ENCODE measurements at places on chromosomes 1 and 21. TPM values are rescaled to one million over a fixed set of nuclear protein-coding genes. Genes with fewer than 3 reads are reported as not detected.

Gene ZFP69
- total RNA-seq: 1.2 TPM

GRCh38 chr1:30258876-30259275 is 464.5 kb downstream of the MATN1 start:
- DNase-seq: no peak

Gene AQP10
- total RNA-seq: not detected

- DNase-seq: no peak
Observed at GRCh38 chr1:39094685-39095084, 68.5 kb downstream of the NDUFS5 start.

DNA sequence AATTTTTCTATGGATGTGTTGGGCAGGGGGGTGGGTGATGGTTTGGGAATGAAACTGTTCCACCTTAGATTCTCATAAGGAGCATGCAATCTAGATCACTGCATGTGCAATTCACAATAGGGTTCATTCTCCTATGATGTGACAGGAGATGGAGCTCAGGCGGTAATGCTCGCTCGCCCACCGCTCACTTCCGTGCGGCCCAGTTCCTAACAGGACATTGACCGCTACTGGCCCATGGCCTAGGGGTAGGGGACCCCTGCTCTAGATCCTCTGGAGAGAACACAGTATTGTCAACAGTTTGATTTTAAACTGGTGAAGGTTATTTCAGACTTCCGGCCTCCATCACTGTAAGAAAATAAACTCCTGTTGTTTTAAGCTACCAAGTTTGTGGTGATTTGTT is 55.0 kb upstream of the USH2A start:
- DNase-seq: no peak

DNA sequence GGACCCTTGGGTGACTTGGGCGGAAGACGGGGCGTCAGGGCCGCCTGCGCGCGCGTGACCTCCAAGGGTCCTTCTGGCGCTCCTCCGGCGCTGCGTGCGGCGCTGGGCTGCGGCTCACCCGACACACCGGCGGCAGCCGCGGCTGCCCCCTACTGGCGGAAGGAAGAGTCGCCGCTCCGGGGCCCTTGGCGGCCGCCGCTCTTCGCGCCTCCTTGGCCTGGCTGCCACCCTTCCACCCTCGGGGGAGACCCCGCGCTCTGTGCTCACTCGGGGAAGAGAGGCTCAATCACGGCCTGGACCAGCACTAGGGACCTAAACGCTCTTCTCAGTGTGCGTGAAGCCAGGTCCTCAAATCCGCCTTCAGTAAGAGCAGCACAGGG is 89.7 kb downstream of the DMRTA2 start:
- DNase-seq: no peak

- DNase-seq: peak; percentile 69
Observed at GRCh38 chr1:221157026-221157761, 278.0 kb downstream of the HLX start.
